ENCODE measurements at places on chromosomes 4 and X.

DNA sequence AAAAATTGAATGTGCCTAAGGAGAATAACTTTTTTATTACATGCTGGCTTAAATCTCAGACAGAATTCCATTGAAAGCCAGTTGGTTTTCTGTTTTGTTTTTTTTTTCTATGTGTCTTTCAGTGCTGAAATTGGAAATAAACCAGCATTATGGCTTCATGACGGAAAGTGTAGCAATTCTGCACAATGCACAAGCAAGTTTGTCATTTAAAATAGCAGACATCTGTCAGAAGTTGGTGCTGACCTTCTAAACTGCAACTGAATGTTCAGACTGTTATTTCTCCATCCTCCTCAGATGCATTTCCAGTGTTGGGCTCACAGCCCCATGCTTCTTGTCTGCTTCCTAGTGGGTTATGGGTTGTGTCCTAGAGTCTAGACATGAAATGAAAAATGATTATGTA is 107.2 kb upstream of the LIMCH1 start:
- DNase-seq: no peak

- no peak for DNase-seq
Observed at GRCh38 chr4:89109841-89110540, 1.3 kb upstream of the TIGD2 start.

GRCh38 chr4:183355405-183355804 is 33.2 kb upstream of the CLDN24 start:
- no peak for DNase-seq

- DNase-seq: no peak
Observed at GRCh38 chr4:29653221-29653620, 1066.9 kb upstream of the PCDH7 start.

- DNase-seq: no peak
Observed at GRCh38 chrX:38975368-38975942, 174.2 kb downstream of the MID1IP1 start.

GRCh38 chr4:150773729-150774449 is 191.9 kb downstream of the MAB21L2 start:
- no peak for DNase-seq

Data from anterior cingulate cortex (tissue), 58 donors.